ENCODE measurements at places on chromosomes 1 and 21.
A peak's percentile ranks its signal among the peaks of the same experiment; 100 is the strongest.

GRCh38 chr1:227002531-227003049 lies 62.5 kb downstream of the COQ8A start:
- DNase-seq = no peak

GRCh38 chr1:228830954-228831481 lies 95.7 kb downstream of the RHOU start:
- no peak for DNase-seq

DNA sequence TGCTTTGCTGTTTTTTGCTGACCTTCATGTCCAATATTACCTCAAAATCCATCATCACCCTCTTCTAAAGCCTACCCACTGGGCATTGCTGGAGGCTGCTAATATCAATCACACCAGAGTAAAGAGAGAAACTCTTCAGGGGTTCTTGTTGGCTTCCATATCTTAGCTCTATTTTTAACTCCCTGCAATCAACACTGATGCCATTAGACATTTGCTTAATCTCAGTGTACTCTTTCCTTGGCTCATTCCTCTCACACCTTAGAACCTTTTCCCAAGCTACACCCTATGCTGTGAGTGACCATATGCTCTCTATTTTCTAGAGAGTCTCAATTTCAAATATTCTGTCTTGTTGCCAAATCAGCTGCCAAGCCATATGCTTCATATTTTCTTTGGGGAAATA lies 40.6 kb upstream of the RABGAP1L start:
- no peak for DNase-seq

GRCh38 chr1:42931911-42932422 lies 26.7 kb downstream of the SLC2A1 start:
- DNase-seq = no peak

- no peak for DNase-seq
These were observed 33.1 kb upstream of the EXOSC10 start for GRCh38 chr1:11132563-11133293.

DNA sequence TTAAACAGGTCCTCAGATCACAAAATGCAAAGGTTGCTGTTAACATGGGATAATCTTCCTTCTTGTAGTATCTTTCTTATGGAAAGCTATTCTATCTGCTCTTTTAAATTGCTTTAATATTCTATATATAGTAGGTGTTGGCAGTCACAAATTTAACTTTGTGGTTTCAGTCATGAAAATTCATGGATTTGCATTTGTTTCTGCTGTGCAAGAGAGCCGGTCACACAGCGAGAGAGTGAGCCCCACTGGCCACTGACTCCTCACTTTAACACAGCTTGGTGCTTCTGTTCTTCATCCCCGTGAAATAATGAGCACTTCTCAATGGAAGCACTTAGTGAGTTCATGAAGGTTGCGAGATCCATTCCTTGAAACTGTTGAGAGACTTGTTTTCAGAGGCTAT lies 18.1 kb upstream of the BMP8A start:
- no peak for DNase-seq

DNA sequence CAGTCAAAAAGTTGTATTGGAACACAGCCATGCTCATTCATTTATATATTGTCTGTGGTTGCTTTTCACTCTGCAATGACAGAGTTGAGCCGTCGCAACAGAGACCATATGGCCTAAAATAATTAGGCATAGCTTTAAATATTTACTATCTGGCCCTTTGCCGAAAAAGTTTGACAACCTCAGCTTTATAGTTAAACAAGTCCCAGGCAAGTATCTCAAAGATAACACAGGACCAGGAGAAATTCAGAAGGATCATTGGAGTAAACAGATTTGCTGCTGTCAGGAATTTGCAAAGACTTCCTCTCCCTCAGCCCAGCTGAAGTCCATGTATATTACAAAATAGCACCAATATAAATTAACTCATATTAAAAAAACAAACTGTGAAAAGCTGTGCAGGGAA lies 34.4 kb downstream of the NID1 start:
- no peak for DNase-seq

- DNase-seq = no peak
These were observed 25.0 kb downstream of the RBM15 start for GRCh38 chr1:110364221-110364620.

- DNase-seq = no peak
These were observed 296.5 kb upstream of the KAZN start for GRCh38 chr1:14302025-14302424.

GRCh38 chr1:38827318-38827717 lies 32.3 kb downstream of the RRAGC start:
- DNase-seq = no peak

- DNase-seq = no peak
These were observed 14.2 kb downstream of the RGS8 start for GRCh38 chr1:182670032-182670749.

DNA sequence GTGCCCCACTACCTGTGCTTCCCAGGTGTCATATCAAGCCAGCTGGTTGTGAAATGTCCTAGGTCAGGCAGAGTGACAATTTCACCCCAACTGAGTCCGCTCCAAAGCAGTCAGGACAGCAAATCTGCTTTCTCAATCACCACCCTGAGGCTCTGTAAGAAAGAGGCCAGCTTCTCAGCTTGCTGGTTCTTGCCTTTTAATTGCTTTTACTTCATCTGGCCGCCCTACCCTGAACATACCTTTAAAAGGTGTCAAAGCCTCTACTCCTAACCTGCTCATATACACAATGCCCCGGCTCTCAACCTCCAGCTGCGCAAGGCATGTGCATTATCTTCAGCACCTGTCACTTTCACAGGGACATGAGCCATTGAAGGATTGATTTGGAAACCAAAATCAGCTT lies 581.6 kb downstream of the NPHP4 start:
- DNase-seq = no peak

GRCh38 chr1:171212607-171213351 lies 27.7 kb downstream of the FMO2 start:
- no peak for DNase-seq

- DNase-seq = no peak
These were observed 65.8 kb upstream of the VAMP3 start for GRCh38 chr1:7705048-7705907.

- DNase-seq = no peak
These were observed 134.0 kb downstream of the TOMM20 start for GRCh38 chr1:234994436-234995295.

DNA sequence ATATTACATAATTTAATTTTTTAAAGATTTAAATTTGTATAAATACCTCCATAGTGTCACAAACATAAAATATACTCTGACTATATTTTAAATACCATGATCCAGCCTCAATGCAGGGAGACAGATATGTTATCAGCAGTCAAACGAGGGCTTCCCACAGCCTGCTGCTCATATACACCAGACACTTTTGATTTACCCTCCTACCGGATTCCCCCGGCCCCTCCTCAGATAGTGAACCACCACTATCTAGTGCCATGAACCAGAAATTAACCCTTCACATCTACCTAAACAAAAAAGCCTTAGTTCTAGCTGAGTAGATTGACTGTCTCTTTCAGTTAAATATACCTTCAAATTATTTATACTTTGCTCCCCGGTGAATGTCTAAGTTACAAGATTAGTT lies 52.4 kb upstream of the C1orf53 start:
- no peak for DNase-seq

- DNase-seq = no peak
These were observed 160.8 kb downstream of the MATN1 start for GRCh38 chr1:30562559-30562958.

DNA sequence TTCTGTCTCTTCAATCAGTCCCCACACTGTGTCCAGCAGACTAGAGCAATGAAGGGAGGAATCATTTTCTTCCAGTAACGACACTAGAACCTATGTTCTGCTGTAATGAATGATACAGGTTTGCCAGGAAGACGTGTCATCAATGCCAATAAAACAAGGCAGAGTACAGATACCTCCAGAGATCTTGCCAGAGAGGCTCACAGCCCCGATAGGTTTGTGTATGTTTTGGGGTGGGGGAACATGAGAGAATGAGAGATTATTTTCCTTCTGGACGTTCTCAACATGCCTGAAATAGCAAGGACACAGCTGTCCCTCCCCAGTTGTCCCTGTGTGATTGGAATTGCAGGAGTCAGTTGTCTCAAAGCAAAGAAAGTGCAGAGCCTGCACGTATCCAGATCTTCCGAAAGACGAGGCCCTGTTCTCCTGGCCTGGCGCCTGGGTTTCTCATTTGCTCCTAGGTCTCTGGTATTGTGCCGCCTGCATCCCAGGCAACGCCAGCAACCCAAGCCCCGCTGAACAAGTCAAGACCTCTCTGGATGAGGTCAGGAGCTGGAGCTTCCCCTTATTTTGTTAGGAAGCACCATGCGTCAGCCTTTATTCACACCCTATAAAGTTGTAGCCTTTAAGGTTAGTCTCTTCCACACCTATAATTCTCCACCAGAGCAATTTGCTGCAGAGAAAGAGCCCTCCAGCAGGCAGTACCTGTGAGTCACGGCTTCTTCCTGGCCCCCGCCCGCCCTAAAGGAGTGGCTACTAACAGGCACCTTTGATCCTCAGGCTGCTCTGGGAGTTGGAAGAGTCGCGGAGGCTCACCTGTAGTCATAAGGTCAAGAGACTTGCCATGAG lies 130.5 kb downstream of the TOMM20 start:
- DNase-seq = no peak

- DNase-seq = no peak
These were observed 188.4 kb downstream of the ZZZ3 start for GRCh38 chr1:77494026-77494425.

- DNase-seq = no peak
These were observed 28.5 kb upstream of the SERBP1 start for GRCh38 chr1:67458663-67459062.

GRCh38 chr1:98546319-98546718 lies 115.2 kb upstream of the SNX7 start:
- no peak for DNase-seq

DNA sequence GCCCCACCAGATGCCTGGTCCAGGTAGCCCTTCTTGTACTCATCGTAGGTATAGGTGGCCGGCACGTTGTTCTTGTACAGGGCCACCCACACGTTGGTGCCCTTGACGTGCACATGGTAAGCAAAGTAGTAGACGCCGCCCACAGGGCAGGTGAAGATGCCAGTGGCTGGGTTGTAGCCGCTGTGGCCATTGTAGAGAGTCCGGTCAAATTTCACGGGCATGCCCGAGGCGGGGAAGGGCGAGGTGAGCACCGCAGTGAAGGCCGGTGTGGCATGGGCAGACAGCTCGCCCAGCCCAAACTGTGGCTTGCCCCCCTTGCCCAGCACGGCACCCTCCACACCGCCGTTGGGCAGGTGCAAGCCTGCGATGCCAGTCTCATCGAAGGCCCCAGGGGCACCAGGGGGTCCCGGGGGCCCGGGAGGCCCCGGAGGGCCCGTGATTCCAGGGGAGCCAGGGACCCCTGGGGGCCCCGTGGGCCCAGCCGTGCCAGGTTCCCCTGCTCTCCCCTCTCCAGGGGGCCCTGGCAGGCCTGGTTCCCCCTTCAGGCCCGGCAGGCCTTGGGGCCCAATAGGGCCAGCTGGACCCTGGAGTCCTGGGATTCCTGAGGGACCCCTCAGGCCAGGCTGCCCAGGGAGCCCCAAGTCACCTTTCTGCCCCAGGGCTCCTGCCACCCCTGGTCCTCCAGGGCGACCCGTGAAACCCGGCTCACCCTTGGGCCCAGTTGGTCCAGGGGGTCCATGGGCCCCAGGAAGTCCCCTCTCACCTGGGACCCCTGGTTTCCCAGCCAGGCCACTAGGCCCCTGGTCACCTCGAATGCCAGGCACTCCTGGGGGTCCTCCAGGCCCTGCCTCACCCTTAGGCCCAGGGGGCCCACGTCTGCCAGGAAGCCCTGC lies 9.2 kb downstream of the ADPRS start:
- DNase-seq = no peak

DNA sequence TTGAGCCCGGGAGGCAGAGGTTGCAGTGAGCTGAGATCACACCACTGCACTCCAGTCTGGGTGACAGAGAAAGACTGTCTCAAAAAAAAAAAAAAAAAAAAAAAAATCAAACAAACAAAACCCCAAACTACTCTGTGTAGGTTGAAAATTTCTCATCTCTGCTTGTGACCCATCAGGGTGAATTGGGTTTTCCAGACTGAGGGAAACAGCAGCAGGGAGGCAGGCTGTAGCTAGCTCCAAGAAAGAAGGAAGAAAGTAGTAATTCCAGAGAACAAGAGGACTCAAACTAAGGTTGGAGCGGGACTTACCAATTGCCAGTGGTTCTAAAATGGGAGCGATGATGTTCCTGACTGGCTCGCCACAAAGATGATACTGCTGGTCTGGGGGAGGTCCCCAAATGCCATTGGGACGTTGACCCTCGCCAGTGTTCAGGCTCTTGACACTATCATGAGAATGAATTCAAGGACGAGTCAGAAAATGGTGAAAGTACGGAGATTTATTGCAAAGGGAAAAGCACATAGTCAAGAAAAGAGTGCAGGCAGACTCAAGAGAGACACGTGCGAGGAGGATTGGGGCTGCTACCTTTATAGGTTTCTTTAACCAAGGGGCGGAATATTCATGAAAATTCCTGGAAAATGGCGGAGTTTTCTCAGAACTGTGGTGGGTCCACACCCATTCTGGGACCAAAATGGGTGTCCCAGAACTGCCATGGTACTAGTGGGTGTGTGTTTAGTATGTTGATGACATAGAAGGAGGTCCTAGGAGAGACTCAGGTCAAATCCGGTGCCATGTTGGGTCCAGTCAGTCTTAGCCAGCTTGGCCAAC lies 13.4 kb downstream of the AADACL4 start:
- DNase-seq = no peak

- DNase-seq = no peak
These were observed 85.2 kb downstream of the TBX19 start for GRCh38 chr1:168365719-168366479.

- DNase-seq = no peak
These were observed at the start of gene MNDA for GRCh38 chr1:158830904-158831507. Gene MNDA (plus strand): TSS chr1:158831351. CDS start chr1:158842154, 10,803 bp downstream.

- no peak for DNase-seq
These were observed 1.0 kb upstream of the SFN start for GRCh38 chr1:26861889-26862378.

DNA sequence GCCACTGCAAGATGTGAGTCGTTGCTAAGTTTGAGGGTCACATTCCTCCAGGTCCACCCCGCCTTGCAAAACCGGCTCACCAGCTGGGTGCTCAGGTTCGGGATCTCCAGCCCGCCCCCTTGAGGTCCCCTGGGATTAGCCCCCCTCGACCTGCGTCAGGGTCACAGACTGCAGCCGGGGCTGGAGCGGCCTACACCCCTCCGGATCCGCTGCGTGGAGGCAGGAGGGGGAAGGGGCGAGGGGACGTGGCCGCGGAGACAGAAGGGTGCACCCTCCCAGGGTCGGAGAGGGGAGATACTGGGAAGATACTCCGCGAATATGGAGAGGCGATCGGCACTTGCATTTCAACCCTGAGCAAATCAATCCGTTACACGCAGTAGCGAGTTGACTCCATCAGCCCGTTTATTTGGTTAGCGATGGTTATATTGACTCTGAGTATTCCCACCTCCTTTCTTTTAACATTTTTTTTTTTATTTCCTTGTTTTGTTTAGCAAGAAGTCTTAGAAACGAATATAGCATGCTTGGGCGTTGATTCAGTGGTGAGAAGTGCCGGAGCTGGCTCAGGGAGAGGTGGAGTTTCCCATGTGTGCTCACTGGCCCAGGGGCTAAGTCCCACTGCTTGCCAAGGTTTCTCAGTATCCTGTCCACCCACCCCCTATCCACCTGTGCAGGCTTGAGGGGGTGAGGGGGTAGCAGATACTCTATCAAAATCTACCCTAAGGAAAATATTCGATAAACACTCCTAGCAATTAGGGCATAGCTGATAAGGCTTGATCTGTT lies 997 bp downstream of the IFNAR2 start:
- peak; percentile 38 for DNase-seq

All from HuH-7 (cell line).